Activated naive CD8-positive, alpha-beta T cell treated with anti-CD3 and anti-CD28 coated beads, Interleukin-2, amount 10 ng/mL, durations not matched to agents 7 days and 5 days (primary cell): ENCODE measurements at places on chromosomes 5 and 9. TPM values are rescaled to one million over a fixed set of nuclear protein-coding genes. Genes with fewer than 3 reads are reported as not detected.

DNA sequence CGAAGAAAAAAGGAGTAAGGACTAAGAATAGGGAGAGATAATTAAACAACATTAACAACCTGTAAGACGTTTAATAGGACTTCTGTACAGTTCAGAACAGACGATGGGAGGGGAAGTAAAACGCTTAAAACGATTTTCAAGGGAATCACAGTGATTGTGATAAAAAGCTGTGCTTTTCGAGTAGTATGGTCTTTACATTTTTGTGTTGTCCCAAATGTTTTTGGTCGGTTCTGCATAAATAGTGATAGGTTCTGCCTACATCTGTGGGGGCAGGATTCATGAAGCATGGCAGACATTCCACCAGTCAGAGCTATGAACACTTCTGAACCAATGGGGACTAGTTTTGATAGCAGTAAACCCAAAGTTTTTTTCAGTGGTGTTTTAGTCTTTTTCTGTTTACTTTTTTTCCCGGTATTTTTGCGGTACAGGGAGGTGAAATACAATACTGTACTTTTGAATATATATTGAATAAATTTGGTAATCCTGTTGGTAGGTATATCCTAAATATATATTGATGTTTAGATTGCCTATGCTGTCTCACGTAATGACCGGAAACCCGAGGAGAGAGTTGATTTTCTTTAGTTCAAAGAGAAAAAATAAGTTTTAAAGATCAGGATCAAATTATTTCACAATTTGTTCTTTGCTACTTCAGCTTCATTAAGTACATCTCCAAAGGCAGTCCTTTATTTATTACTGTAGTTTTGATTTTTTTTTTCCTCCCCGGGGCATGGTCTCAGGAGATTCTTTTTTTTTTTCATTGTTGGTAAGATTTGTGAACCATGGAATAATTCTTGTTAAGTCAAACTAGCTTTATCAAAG lies 1.3 kb downstream of the ERBIN start:
- H3K4me1 ChIP-seq = peaks cover 30% of the 10 kb centered on the region
- peaks cover 12% of the 10 kb centered on the region for H3K27me3 ChIP-seq
- H3K27ac ChIP-seq = peak overlapping the region; percentile 91
- peak overlapping the region; percentile 99 for H3K4me3 ChIP-seq

DNA sequence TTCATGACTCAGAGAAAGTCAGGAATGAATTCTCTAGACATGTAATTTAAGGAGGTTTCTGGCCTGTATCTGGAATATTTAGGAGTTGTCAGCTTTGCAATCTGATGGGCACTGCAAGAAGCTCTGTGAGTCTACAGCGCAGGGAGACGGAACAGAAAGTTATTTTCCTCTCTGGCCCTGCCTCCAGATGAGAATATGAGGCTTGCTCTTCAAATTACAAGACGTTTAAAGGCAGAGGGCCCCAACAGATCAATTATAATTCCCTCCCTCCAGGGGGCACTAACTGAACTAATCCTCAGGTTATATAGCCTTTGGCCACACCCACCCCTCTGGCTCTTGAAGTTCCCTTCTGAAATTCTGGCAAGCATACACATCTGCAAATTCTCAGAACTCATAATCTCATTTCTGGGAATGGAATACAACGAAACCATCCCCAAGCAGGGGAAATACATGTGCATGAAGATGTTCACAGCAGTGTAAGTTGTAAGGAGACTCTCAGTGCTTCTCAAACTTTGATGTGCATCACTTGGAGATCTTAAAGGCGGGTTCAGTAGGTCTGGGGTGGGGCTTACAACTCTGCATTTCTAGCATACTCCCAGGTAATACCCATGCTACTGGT lies 307.6 kb downstream of the CWC27 start:
- no peak overlapping the region for H3K4me3 ChIP-seq
- no peak for DNase-seq
- H3K36me3 ChIP-seq = no peaks in the 10 kb centered on the region
- H3K27ac ChIP-seq = peak overlapping the region; percentile 43
- peaks cover 8% of the 10 kb centered on the region for H3K4me1 ChIP-seq
- peaks cover 8% of the 10 kb centered on the region for H3K27me3 ChIP-seq

GRCh38 chr9:122883125-122883524 lies 22.0 kb downstream of the RC3H2 start:
- H3K27ac ChIP-seq = no peak overlapping the region
- no peak overlapping the region for H3K4me3 ChIP-seq
- no peaks in the 10 kb centered on the region for H3K27me3 ChIP-seq
- no peak for DNase-seq
- H3K4me1 ChIP-seq = peaks cover 2% of the 10 kb centered on the region
- H3K36me3 ChIP-seq = peaks cover 21% of the 10 kb centered on the region

Gene NEUROG1
- not detected for total RNA-seq

DNA sequence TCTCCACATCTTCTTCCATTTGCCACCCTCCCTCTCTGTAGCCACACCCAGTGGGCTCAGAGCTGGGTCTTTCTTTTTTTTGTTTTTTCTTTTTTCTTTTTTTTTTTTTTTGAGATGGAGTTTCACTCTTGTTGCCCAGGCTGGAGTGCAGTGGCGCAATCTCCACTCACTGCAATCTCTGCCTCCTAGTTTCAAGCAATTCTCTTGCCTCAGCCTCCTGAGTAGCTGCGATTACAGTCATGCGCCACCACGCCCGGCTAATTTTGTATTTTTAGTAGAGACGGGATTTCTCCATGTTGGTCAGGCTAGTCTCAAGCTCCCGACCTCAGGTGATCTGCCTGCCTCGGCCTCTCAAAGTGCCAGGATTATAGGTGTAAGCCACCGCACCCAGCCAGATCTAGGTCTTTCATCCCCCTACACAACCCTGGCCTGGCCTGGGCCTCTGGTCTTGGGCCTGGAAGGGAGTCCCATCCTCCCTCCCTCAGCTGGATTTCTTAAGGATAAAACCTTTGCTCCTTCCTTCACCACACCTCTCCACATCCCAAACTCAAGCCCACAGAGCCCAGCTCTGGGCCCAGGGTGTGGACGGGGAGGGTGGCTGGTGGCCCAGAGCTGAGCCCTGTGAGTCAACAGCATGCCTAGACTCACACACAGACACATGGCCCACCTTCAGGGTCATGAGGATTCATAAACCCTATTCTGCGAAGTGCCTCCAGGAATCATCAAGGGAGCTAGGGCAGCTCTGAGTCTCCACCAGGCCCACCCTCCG lies 18.8 kb upstream of the KCNIP1 start:
- H3K4me3 ChIP-seq = no peak overlapping the region
- peaks cover 10% of the 10 kb centered on the region for H3K27me3 ChIP-seq
- no peak for DNase-seq
- no peaks in the 10 kb centered on the region for H3K4me1 ChIP-seq
- no peak overlapping the region for H3K27ac ChIP-seq

Gene NTNG2
- total RNA-seq = 15.6 TPM

- no peak for DNase-seq
- H3K4me3 ChIP-seq = peak overlapping the region; percentile 65
- peak overlapping the region; percentile 77 for H3K27ac ChIP-seq
Observed at GRCh38 chr5:140267559-140268018, 35.3 kb downstream of the PFDN1 start.

- no peak for DNase-seq
- no peaks in the 10 kb centered on the region for H3K27me3 ChIP-seq
- peaks cover 20% of the 10 kb centered on the region for H3K4me1 ChIP-seq
- H3K27ac ChIP-seq = no peak overlapping the region
Observed at GRCh38 chr5:107919361-107919760, 248.6 kb upstream of the EFNA5 start.

DNA sequence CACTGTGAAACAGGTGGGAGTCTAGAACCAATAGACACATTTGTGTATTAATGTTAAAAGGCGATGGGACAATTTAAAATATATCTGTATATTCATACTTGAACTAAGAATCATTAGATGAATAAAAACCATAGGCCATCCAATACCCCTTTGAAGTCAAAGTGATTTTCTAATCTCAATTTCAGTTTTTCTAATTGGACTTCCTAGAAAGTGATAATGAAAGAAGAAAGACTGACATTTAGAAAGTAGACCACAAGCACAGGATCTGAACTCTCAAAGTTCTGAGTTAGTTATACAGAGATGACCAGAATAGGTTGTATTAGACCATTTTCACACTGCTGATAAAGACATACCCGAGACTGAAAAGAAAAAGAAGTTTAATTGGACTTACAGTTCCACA lies 412.8 kb upstream of the PIK3R1 start:
- no peaks in the 10 kb centered on the region for H3K36me3 ChIP-seq
- H3K27ac ChIP-seq = no peak overlapping the region
- no peak for DNase-seq
- H3K27me3 ChIP-seq = peaks cover 2% of the 10 kb centered on the region
- H3K4me3 ChIP-seq = no peak overlapping the region
- H3K4me1 ChIP-seq = peaks cover 8% of the 10 kb centered on the region

Gene SPINK7
- total RNA-seq = not detected

- no peak overlapping the region for H3K27ac ChIP-seq
- H3K4me3 ChIP-seq = no peak overlapping the region
- DNase-seq = no peak
- peaks cover 29% of the 10 kb centered on the region for H3K27me3 ChIP-seq
- H3K4me1 ChIP-seq = peaks cover 13% of the 10 kb centered on the region
- H3K36me3 ChIP-seq = no peaks in the 10 kb centered on the region
Observed at GRCh38 chr5:55897905-55898304, 46.7 kb downstream of the IL31RA start.

DNA sequence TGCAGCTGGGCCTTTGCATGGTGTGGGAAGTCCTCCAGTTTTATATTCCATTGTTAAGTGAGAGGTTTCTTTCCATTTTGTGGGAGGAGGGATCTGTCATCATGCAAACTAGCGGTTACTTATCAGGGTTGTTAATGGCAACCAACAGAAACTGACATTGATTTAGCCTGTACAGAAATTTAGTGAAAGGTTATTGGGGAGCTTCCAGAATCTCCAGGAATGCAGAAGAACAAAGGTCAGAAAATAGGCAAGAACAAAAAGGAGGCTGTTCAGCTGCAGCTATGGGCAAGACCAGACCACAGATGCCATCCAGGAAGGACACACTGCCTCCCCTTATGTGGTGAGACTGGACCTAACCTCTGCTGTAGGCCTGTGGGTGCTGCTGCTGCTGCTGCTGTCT lies 395.8 kb downstream of the KDM4C start:
- H3K36me3 ChIP-seq = peaks cover 48% of the 10 kb centered on the region
- no peak for DNase-seq
- no peaks in the 10 kb centered on the region for H3K27me3 ChIP-seq
- no peak overlapping the region for H3K27ac ChIP-seq
- H3K4me3 ChIP-seq = no peak overlapping the region
- H3K4me1 ChIP-seq = peaks cover 20% of the 10 kb centered on the region

Gene TICAM2
- 1.7 TPM for total RNA-seq

DNA sequence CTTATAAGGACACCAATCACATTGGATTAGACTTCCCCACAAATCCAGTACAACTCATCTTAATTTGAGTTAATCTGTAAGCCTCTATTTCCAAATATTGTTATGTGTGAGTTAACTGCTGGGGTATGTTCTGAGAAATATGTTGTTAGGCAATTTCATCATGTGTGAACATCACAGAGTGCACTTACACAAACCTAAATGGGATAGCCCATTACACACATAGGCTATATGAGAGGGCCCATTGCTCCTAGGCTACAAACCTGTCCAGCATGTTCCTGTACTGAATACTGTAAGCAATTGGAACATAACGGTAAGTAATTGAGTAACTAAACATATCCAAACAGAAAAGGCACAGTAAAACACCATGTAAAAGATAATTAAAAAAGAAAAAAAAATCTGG lies 19.1 kb upstream of the ARSI start:
- no peaks in the 10 kb centered on the region for H3K36me3 ChIP-seq
- peaks cover 2% of the 10 kb centered on the region for H3K4me1 ChIP-seq
- peaks cover 17% of the 10 kb centered on the region for H3K27me3 ChIP-seq
- no peak overlapping the region for H3K4me3 ChIP-seq
- no peak overlapping the region for H3K27ac ChIP-seq

Gene OTP
- not detected for total RNA-seq

Gene SAXO1
- total RNA-seq = 0.43 TPM

Gene ITGA2
- 2.5 TPM for total RNA-seq

- H3K27ac ChIP-seq = no peak overlapping the region
- H3K4me3 ChIP-seq = no peak overlapping the region
- no peaks in the 10 kb centered on the region for H3K36me3 ChIP-seq
- DNase-seq = no peak
- H3K27me3 ChIP-seq = no peaks in the 10 kb centered on the region
- H3K4me1 ChIP-seq = no peaks in the 10 kb centered on the region
Observed at GRCh38 chr9:107739601-107740082, 250.1 kb upstream of the KLF4 start.

Gene EPB41L4B
- total RNA-seq = not detected

DNA sequence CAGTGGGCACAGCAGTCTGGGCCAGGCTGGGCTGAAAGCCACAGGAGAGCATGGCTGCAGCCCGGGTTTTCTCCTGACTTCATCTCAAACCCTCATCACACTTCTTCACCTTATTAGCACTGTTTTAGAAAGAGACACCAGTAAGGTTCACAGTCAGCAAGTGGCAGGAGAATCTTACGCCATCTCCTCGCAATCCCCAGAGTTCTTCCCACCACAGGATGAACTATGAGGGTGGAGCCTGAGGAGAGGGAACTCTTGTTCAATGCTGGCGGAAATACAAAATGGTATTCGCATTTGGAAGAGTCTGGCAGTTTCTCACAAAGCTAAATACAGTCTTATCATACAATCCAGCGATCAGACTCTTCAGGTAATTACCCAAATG lies 14.7 kb downstream of the BICD2 start:
- H3K36me3 ChIP-seq = peaks cover 17% of the 10 kb centered on the region
- H3K4me3 ChIP-seq = no peak overlapping the region
- peaks cover 24% of the 10 kb centered on the region for H3K4me1 ChIP-seq
- no peaks in the 10 kb centered on the region for H3K27me3 ChIP-seq

Gene LCN15
- total RNA-seq = not detected

DNA sequence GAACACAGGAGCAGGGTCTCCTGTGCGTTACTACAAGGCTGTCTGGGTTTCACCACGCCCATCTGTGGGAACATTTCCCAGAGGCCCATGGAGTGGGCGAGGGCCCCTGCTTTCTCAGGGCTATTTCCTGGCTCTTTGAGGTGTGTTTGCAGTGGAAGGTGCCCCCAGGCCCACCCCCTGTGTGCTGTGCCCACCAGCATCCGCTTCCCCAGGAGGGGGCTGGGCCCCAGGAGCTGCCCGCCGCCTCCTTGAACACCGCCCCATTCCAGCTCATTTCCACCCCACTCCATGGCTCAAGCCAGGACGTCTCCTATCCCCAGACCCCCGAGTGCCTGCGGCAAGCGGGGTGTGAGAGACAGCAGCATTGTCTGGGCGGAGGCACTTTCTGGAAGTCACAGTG lies 70.5 kb downstream of the NEK6 start:
- H3K27ac ChIP-seq = no peak overlapping the region
- no peak for DNase-seq
- H3K4me1 ChIP-seq = no peaks in the 10 kb centered on the region
- no peak overlapping the region for H3K4me3 ChIP-seq

Gene CCT5
- 170 TPM for total RNA-seq

Gene CKS2
- 114 TPM for total RNA-seq
